Thoracic aorta (tissue), 2 donors: ENCODE measurements at places on chromosomes 7 and 10.

DNA sequence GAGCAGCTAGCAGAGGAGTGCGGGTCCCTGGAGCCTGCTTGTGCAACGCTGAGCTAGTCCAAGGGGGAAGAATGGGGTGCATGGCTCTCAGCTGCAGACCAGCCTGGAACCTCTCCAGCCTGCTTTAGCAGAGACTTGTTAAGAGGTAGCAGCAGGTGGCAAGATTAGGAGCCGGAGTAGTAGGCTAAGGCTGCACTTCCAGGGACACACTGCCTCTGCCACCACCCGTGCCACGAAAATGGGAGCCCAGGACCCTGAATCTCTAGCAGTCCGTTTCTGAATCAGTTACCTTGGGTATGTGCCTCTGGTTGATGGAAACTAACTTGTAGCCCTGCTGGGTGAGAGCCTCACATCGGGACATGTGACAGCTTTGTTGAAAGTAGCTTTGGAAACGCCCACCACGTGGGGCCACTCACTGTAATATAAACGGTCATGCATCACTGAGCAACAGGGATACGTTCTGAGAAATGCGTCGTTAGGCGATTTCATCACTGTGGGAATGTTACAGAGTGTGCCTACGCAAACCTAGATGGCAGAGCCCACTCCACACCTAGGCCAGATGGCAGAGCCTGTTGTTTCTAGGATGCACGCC lies 25.9 kb downstream of the HTRA1 start:
- DNase-seq: no peak

GRCh38 chr7:151298765-151299164 lies 42.8 kb upstream of the NUB1 start:
- DNase-seq: no peak

DNA sequence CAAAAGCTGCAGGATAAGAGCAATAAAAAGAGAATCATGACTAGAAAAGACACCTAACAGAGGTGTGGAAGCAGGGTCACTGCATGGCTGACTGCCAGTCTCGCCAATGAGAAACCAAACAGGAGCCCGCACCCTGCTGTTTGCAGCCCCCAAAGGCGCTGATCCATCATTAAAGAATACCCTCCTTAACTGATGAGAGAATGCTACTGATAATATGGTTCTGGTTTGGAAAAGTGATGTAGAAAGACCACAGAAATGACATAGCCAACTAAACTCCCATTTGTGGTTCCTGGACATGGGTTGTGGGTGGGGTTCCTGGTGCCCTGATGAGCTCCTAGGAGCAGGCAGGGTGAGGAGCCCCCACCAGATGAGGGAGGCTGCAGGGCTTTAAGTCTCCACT lies 207.4 kb downstream of the TNS3 start:
- DNase-seq: no peak

GRCh38 chr10:42987575-42987974 lies 89.3 kb upstream of the RET start:
- no peak for DNase-seq

DNA sequence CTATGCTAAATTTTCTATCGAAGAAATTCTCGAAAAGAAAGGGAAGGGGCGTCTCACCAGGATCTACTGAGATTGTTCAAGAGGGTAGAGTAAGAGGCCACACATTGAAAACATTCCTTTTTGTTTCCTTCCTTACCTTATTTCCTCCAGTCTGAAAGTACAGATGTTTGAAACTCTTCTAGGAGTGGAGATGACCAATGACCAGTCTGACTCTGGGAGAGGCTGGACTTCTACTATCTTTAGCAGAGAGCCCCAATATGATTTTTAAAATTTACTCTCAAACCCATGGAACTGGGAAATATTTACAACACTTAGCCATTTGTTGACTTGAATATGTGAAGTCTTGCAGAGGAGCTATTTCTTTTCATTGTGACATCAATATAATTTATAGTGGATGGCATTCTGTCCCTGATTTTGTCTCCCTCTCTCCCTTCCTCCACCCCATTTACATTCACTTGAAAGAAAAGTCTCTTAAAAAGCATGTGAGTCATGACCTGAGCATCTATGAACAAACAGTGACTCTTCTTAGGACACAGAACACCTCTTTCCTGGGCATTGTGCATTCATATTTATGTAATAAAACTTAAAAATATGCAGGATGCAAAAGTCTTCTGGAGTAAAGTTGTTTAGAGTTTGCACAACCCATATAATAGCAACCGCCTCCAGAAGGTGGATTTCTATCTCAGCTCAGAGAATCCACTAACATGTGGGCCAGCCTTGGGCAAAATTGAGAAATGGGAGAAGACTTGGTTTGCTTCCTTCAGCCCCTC lies 31.2 kb upstream of the BMPER start:
- no peak for DNase-seq

DNA sequence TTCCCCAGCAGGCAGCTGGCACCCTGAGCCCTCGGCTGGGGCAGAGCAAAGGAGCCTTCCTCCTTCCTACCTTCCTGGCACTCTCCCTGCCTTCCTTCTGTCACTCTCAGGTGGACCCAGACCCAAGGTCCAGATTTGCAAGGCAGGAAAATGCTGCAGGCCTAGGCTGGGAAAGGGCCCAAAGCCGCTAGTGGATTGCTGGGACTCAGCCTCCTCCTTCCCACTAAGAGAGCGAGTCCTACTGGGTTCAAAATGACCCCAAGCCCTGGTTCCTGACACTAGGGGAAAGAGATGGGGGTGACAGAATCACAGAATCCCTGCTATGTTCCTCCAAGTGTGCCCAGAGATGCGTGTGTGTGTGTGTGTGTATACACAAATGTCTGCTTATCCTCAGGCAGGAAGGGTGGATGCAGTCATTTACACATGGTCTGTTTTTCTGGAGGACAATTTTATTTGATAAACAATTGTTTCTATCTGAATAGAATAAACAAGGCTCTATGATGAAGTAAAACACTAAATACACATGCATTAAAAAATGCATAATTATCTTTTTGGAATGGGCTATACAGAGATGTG lies 1.3 kb upstream of the PLAU start:
- DNase-seq: no peak

- no peak for DNase-seq
Measured at GRCh38 chr10:50511492-50512213, 112.1 kb downstream of the SGMS1 start.

DNA sequence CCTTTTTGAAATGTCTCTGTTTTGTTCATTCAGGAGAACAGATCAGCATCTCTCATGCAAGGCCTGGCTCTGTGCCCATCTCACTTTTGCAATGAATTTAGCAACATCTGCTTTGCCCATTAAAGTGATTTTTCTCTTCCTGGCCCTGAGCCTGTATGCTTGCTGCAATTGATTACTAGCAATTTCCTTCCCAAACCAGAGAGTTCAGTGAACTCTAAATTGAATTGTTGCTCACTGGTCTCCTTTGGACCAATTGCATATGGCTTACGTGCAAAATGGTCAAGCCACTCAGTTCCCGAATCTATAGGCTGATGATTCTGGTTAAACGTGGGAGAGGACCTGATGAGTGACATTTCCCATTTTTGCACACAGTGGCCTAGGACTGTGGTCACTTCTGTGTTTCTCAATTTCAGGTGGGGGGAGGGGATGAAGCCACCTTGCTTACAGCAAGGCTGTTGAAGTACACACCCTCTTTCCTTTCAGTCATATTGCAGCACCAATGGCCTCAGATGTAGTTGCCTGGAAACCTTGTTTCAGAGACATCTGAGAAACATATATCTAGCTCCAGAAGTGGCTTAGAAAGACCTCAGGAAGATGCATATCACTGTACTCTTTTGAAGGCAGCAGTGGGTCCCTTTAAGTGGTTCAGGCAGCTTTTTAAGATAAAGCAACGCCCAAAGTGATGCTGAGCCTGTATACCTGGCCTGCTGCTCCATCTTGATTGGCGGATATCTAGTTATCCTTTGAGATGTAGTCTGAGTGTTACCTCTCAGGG lies 201.4 kb downstream of the PTEN start:
- DNase-seq: peak; percentile 11

GRCh38 chr7:120441850-120442249 lies 168.9 kb downstream of the KCND2 start:
- no peak for DNase-seq

DNA sequence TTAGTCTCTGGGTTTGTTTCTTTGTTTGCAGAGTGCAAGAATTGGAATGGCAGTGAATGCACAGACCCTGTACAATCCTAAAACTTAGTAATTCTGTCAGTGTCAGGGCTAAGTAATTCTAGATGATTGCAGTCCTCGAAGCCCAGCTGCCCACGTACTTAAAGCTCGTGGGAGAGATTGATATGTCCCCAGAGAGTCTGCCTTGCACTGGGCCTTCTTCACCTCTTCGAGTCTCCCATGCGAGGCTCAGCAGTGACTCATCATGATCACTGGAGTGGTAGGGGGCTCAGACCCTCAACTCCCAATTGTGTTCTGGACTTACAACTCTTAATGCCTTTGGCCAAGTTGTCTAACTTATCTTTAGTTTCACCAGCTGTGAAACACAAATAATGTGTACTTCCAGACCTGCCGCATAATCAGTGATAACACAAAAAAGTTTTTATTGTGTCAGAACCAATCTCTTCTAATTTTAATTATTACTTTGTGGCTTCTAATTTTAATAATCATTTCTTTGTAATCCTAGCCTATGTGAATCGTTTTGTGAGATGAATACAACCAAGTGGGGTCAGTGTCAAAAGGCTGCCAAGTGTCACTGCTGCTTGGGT lies 345.6 kb upstream of the LRGUK start:
- no peak for DNase-seq

DNA sequence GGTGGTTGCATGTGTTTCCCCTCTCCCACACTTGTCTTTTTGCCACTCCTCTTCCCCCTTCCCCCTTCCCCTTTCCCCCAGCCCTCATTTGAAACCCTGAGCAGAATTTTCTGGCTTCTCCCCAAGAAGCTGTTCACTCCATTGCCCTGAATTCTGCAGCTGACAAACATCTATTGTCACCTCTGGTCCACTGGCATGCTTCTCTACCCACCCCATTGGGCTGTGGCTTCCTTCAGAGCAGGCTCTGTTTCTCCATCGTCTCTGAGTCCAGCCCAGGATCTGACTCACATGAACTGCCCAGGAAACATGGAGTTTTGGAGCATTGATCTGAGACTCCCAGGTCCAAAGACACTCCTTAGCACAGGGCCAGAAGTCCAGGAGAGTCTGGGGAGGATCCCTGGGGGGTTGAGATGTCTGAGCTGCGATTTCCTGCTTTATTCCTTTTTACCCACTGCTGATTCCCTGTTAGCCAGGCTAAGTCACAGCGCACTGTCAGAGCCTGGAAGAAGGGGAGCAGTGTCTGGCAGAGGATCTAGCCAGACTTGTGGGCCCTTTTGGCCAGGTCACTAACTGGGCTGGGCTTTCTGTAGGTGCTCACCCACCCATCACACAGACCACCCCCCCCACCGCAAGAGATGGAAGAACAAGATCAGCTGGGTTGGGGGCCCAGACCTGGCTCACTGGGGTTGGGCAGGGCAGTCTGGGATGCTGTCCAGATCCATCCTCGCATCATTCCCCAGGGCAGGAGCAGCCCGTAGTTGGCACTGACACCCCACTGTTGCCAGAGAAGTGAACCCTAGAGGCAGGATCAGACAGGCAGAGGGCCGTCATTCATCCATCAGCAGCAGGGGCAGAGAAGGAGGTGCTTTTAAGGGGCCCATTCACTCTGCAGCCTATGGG lies 3.5 kb downstream of the CHAT start:
- no peak for DNase-seq

- no peak for DNase-seq
Measured at GRCh38 chr7:154912871-154913637, 89.9 kb downstream of the PAXIP1 start.

- DNase-seq: no peak
Measured at GRCh38 chr7:138542183-138542582, 82.1 kb downstream of the TRIM24 start.

DNA sequence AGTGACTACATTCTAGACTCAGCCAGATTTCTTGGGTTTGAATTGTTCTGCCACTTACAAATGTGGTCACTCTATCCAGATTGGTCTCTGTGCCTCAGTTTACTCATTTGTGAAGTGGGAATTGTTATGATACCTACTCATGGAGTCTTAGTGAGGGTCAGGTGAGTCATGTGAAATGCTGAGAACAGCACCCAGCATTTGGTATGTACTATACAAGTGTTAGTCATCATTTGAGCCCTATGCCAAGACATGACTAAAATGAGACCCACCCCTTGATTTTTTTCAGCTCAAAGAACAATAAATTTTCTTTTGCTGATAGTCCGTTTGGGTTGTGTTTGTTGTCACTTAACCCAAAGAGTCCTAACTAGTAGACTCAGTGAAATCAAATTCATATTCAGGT lies 92.8 kb downstream of the CHN2 start:
- no peak for DNase-seq

DNA sequence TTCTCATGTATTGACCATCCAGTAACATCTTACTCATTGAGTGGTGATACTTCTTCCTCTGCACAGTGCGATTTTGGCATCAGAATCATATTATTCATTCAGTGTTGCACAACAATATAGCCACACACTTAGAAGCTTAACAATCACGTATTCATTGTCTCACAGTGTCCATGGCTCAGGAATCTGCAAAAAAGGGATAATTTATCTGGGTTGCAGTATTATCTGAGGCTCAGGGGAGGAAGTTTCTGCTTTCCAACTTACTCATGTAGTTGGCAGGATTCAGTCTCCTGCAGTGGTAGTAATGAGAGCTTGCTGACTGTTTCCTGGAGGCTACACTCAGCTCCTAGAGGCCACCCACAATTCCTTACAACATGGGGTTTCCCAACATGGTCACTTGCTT lies 803.6 kb downstream of the SORCS1 start:
- DNase-seq: no peak

GRCh38 chr10:79249186-79250121 lies 97.8 kb upstream of the PPIF start:
- DNase-seq: no peak

DNA sequence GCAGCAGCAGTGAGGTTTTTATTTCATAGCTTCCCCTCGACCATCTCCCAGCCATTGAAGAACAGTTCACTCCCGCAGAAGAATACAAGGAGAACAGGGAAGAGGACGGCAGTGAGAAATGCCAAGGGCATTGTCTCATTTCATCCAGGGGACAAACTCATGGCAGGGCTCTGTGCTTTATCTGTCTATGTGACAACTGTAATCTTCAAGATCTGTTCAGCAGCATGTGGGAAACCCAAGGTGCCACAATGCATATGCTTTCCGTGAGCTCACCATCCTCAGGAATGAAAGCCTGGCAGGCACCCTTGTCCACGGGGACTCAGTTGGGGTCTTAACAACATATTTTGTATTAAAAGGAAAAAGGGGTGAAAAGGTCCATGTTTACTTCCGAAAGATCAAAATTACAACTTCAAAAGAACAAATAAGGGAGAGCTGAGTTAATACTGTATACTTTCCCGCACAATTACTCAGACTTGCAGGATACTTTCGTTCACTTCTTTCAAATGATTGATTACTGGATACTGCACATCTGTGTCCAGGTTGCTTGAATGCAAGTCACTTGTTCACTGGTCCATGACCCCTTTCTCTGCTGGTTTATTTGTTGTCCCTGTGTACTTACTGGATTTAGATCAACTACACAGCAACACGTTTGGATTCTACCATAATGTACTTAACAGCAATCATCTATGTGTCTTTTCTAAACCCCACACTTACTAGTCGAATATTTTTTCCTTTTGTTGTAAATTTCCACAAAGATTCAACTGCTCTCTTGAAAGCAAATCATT lies 90.1 kb upstream of the ATP6V0A4 start:
- no peak for DNase-seq

- no peak for DNase-seq
Measured at GRCh38 chr10:125881192-125881591, at the start of gene DHX32. TSS of gene DHX32 (minus strand) at chr10:125881292. CDS start at chr10:125880824, 468 bp downstream.
